ENCODE measurements at places on chromosomes 1 and 21.
A peak's percentile ranks its signal among the peaks of the same experiment; 100 is the strongest.

DNA sequence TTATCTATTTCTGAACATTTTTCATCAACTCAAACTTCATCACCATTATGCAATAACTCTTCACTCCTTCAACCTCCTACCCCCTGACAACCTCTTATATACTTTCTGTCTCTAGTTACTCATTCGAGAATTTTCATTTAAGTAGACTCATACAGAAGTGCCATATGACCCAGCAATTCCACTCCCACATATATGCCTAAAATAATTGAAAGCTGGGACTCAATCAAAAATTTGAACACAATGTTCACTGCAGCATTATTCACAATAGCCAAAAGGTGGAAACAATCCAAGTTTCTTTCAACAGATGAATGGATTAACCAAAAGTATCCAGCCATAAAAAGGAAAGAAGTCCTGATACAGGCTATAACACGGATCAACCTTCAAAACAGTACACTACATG, 24.1 kb downstream of the COL11A1 start:
- no peak for DNase-seq

DNA sequence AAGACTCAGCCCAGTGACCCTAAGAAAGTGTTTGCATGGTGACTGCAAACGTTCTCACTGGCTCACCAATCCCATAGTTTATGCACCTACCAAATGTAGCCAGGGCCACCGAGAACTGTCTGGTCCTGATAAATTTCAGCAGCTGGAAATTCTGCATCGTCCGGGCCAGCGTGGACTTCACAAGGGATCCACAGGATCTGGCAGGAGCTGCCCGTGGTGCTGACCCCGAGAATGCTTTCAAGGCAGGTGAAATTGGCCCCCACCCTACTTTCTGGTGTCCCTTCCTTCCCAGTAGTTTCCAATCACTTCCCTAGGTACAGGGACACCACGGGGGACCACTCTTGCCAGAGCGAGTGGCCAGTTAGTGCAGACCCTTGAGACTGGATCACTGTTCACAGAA, 26.2 kb downstream of the UBASH3A start:
- no peak for DNase-seq

- DNase-seq, result peak; percentile 26
Measured at GRCh38 chr1:111833334-111833733, 77.6 kb downstream of the DDX20 start.

- peak; percentile 46 for DNase-seq
Measured at GRCh38 chr1:192610112-192610889, 25.6 kb upstream of the RGS13 start.

DNA sequence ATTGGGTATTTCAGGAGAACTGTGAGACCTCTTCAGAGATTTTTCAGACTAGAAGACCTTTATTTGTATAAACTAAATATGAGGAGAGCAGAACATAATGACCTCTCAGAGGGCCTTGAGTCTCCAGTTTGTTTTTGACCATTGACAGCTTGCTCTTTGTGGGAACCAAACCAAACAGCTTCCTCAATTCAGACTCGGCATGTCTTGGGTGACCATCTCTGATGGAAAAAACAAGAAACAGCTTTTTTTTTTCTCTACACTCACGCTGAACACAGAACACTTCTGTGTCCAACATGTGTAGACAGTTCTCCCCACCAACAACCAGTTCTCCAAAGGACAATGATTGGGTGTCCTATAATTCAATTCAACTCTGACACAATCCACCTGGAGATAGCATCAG, 11.5 kb downstream of the ATP1A4 start:
- DNase-seq, result no peak

DNA sequence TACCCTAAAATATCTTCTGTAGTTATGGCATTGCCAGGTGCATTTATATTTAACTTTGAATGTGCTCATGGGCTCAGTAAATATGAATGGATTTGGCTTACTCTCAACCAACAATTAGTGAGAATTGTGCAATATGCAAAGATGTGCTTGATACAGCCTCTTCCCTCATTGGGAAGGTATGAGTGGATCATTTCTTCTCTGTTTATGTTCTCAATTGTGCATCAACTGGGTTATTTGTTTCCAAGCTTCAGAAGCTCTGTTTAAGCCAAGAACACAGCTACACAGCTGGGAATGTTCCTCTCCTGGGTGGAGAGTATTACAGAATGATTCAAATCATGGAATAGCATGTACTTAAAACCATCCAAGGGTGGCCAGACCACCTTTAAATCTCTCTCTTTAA, 17.6 kb upstream of the MAP1LC3C start:
- DNase-seq, result no peak

- no peak for DNase-seq
Measured at GRCh38 chr1:42924851-42925760, 33.6 kb downstream of the SLC2A1 start.

DNA sequence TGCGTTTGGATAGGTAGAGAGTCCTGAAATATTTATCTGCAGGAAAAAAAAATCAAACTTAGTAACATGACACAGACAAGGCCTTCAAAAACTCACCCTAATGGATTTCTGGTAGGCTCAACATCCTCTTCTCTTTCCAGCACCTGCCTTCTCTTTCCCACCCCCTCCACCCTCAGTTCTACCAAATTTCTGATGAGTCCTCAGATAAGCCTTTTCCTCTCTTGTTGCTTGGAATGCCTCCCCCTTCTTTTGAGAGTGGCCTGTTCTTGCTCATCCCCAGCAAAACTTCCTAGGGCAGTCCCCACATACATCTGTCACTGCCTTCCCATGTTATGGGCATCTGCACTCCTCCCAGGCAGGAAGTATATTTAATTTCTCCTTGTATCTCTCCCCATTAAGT, 7.6 kb upstream of the LBR start:
- no peak for DNase-seq

DNA sequence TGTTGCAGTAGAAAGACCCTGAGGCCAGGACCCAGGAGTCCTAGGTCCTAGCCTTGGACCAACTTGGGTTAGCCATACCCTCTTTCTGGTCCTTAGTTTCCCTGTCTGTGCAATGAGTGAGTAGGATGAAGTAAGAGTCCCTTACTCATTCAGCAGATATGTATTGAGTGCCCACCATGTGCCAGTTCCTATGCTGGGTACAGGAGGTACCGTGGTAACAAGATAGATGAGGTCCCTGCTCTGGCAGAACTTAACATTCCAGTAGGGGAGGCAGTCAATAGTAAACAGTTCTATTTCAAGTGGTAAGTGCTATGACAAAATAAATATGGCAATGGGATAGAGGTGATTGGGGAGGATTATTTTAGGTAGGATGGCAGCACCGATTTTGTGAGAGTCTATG, 18.3 kb upstream of the PARS2 start:
- DNase-seq, result no peak
